ENCODE measurements at places on chromosomes 5 and 9.

GRCh38 chr5:124315741-124316415, 430.6 kb downstream of the ZNF608 start:
- no peak for DNase-seq

GRCh38 chr5:123700624-123701287, 188.8 kb downstream of the CSNK1G3 start:
- DNase-seq = no peak

- no peak for DNase-seq
Measured at GRCh38 chr9:90306158-90306557, 336.5 kb downstream of the DIRAS2 start.

DNA sequence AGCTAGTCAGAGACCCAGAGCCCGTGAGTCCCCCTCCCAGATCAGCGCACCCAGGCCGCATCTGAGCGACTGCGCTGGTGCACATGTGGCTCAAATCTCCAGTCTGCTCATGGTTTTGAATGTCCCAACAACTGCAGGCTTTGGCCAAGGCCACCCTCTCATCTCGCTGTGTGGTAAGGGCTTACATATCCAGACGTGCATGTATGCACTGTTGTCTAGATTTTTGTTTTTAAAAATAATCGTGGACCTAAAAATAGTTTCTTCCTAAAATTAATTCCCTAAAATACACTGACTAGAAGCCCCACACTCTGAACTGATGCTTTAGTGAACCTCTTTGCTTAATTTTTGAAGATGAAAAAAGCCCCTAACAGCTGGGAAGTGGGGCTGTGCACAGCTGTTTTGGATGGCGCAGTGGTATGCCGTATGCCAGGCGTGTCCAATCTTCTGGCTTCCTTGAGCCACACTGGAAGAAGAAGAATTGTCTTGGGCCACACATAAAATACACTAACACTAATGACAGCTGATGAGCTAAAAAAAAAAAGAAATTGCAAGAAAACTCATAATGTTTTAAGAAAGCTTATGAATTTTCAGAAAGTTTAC, 143.0 kb upstream of the LHFPL2 start:
- DNase-seq = no peak

DNA sequence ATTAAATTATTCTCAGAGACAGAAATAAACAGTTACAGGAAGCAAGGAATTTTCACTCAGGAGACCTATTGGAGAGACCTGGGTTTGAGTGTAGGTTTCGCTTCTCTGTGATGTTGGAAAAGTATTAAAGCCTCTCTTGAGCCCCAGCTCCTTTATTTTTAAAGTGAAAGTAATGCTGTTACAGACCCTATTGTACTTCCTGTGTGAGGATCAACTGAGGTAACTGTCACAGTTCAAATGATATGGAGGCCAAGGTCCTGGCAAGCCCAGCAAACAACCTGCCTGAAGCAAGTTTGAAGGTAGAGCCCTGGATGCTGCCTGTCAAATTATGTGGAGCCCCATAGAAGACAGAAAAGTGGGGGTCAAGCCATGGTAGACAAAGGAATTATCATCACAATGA, 7.9 kb upstream of the HACD4 start:
- no peak for DNase-seq

- no peak for DNase-seq
Measured at GRCh38 chr5:117667105-117667504, 1092.5 kb upstream of the SEMA6A start.

DNA sequence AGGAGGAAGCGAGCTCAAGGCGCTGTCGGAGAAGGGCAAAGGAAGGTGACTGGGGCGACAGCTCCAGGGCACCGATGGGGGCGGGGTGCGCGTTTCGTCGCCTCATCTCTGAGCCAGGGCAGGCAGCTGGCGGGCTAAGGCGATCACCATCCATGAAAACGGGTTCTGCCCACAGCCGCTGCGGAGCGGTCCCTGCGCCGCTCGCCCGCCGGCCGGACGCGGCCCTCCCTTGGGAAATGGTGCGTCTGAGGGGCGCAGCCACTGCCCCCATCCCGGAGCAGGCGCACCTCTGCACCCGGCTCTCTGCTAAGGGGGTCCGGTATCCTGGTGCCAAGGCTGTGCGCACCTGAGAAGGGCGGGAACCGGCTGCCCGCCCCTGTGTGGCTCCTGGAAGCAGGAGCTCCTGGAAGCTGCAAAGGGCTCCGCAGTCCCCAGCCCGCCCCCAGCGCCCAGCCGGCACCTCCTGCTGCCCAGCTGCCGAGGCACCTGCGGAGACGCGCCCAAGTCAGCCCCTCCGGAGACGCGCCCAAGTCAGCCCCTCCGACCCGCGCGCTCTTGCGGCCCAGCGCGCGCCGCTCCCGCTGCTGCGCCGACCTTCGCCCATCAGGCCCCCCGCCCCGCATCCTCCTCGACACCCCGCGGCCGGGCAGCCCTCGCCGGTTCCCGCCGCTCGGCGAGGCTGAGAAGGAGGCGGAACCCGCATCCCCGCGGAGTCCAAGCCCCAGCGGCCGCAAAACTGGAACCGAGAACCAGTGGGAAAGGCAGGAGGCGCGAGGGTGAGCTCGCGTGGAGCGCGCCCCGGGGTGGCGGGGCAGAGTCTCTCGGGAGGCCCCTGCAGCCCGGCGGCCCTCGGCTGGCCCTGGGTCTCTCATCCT, 757 bp downstream of the ANKRD34B start:
- no peak for DNase-seq

DNA sequence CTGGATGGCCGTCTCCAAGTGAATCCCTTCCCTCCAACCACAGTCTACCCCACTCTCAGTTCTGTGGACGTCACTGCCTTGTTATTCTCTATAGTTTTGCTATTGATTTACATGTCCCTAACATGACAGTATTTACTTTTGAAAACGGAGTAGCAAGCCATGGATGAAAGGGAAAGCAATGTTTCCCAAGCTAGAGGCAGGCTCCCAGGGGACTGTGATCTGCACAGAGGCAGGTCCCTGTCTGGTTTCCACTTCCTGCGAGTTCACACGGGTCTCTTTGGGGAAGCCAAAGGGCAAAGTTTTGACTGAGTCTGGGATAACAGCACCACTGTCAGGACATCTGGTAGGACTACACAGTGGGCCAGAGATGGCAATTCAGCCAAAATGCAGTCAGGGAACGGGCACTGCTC, 12.7 kb downstream of the C9orf153 start:
- no peak for DNase-seq

DNA sequence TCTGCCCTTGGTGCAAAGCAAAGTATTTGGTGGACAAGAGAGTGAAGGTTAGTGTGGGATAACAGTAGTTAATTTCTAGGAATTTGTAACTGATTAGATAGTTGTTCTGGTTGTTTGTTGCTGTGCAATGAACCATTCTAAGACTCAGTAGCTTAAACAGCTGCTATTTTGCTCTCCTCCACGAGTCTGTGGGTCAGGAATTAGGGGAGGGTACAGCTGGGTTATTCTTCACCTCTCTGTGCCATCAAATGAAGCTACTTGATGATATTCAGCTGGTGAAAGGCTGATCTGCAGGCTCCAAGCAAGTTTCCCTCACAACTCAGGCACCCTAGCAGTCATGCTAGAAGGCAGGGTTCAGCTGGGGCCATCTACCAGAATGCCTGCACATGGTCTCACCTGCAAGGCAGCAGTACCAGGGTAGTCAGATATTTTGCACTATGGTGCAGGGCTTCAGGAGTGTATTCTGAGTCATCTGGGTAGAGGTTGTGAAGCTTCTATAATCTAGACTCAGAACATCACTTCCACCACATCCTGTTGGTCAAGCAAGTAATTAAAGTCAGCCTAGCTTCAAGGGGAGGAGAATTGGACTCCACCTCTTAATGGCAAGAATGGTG, 159.5 kb upstream of the SLC28A3 start:
- DNase-seq = no peak

GRCh38 chr5:125756456-125756855, 666.8 kb upstream of the GRAMD2B start:
- DNase-seq = no peak

DNA sequence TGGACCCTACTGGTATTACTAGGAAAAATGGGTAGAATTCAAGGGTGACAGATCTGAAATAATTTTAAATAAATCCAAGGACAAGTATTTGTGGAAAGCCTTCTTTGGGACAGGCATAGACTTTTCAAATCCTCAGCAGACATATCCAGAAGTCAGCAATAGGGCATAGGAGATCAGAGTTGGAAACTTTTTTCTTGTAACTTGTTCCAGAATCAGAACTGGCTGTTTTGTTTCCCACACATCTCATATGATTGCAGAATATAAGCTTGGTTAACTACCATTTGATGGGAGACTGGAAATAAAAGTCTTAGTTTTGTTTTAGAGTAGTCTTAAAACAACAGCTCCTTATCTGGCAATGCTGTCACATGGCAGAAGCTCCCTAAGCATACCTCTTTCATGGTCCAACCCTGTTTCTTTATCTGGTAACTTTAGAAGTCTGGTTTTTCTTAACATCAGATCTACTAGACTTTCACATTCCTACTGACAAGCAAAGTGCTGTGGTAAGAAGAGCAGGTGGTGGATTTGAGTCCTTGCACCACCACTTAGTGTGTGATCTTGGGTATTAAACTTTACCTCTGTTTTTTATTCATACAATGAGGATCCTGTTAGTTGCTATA, 25.1 kb downstream of the XRCC4 start:
- DNase-seq = no peak

DNA sequence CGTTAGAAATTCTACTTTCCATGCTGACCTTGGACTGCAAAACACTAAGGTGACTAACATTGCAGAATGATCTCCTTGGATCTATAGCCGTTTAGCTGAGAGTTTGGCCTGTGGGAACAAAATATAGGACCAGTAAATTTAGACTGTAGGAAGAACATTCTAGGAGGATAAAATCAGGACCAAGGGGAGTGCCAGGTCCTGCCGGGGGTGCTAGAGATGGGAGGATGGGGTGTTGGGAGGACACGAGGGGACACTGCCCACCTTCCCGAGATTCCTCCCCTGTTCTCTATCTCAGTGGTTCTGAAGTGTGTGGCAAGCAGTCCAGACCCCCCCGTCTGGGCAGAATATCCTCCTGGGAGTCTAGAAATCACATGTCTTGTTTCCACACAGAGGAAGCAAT, 445.2 kb downstream of the ZSWIM6 start:
- DNase-seq = no peak

DNA sequence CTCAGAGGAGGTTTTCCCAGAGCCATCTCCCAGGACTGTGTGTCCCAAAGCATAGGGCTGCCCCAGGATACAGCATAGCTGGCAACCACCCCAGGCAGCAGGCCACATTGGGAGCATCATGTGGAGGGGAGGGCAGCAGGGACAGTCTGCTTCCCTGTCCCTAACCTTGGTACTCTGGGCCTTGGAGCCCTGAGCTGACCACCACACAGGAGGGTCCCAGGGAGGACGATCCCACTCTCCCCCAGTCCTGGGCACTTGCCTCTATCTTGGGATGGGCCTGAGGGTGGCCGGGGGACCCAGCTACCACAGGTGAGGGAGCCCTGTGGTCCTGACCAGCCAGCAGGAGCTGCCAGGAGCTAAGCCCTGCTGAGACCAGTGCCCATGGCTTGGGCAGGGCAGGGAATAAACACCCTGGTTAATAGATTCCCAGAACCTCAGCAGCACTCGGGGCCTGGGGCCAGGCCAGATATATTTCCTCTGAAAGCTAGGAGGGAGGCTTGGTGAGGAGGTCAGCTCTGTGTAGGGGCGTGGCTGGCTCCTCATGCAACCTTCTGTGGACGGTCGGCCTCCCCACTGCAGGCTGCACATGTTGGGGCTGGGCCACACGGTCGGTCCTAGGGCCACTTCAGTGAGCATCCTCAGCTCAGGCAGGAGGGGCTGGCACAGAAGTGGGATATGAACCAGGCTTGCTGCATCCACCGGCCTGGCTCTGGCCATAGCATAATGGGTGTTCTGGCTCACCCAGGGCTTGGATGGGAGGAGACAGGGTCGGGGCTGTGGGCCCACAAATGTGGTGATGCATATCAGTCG, 4.2 kb downstream of the NINJ1 start:
- no peak for DNase-seq

GRCh38 chr5:40799258-40799657, 1.1 kb upstream of the PRKAA1 start:
- DNase-seq = peak; percentile 22

GRCh38 chr9:78218890-78219289, 17.0 kb upstream of the CEP78 start:
- DNase-seq = no peak

GRCh38 chr9:119765632-119766175, 396.5 kb upstream of the BRINP1 start:
- no peak for DNase-seq

- DNase-seq = no peak
Measured at GRCh38 chr9:15824310-15824709, 271.5 kb downstream of the CCDC171 start.

DNA sequence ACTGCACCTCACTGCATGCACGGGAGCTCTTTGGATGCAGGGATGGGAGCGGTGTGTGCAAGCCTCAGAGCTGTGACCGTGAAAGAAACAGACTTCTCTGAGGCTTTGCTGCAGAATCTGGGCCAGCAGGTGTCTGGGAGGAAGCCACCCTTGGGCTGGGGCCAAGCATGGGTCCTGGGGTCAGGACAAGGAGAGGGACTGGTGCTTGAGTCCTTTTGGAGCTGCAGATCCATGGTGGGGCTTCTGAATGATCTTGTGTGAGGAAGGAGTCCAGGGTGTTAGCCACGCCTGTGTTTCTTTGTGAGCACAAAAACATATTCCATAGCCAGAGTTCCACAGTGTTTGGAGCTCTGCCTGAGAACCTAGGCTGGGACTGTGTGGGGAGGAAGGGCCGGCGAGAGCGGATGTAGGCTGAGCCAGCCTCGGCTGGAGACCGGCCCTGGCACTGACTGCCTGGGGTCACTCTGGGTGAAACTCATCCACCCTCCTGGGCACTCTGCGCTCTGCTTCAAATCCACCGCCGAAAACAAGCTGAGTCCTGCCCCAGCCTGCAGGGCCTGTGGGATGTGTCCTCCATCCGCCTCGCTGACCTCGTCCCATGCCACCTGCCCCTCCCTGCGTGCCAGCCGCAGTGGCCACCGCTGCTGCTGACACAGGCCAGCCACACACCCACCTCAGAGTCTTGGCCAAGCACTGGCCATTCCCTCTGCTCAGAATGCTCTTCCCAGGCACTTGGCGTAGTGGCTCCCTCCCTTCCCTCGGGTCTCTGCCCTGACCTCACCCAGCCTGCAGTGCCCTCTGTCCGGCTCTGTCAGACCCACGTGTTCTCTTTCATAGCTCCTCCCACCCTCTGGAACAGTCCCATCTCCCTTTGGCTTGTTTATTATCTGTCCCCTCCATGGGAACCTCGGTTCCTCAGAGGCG, 26.7 kb downstream of the ERGIC1 start:
- DNase-seq = no peak

- DNase-seq = no peak
Measured at GRCh38 chr5:68872088-68872839, 221.6 kb upstream of the SLC30A5 start.

- DNase-seq = no peak
Measured at GRCh38 chr9:132663117-132663516, 6.7 kb downstream of the DDX31 start.

- no peak for DNase-seq
Measured at GRCh38 chr9:32069169-32069813, 315.2 kb upstream of the ACO1 start.

DNA sequence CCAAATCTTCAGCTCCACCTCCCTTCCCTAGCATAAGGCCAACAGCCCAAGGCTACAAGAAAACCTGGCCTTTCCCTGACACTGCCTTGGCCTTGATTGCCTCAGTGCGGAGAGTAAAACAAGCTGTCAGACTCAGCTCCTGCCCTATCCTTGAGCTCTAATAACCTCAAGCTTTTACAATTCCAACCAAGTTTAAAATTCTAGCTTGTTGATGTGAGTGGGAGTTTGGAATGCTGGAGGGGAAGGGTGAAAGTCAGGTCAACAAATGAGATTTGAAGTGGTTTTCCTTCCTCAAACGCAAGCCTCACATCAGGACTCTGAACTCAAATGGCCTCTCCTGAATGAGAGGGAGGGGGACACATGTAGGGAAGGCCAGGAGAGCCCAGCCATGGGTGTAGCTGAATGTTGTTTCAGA, 197.0 kb upstream of the VLDLR start:
- no peak for DNase-seq

All from hematopoietic multipotent progenitor cell treated with erythropoietin and hydrocortisone succinate and interleukin-3 and kit ligand, for 17 days (in vitro differentiated cells).